Left kidney (tissue), 8 donors: ENCODE measurements at places on chromosomes 1 and 21. TPM values are rescaled to one million over a fixed set of nuclear protein-coding genes. Genes with fewer than 3 reads are reported as not detected.

LCE1C gene
- not detected for polyA plus RNA-seq

LRRC39 gene
- 4.6 TPM for polyA plus RNA-seq

MOB3C gene
- 12.3 TPM for polyA plus RNA-seq

P3H1 gene
- 73.6 TPM for polyA plus RNA-seq

TSACC gene
- 1.2 TPM for polyA plus RNA-seq

VTCN1 gene
- polyA plus RNA-seq = 24.9 TPM

CFAP74 gene
- 0.76 TPM for polyA plus RNA-seq

TPTE gene
- polyA plus RNA-seq = not detected

RAP1GAP gene
- 20.2 TPM for polyA plus RNA-seq

NUDC gene
- polyA plus RNA-seq = 84.9 TPM

S100A12 gene
- not detected for polyA plus RNA-seq

RHBDL2 gene
- polyA plus RNA-seq = 1.4 TPM

IGSF21 gene
- 0.12 TPM for polyA plus RNA-seq

NUDT17 gene
- 7.0 TPM for polyA plus RNA-seq

ZBTB8A gene
- polyA plus RNA-seq = 21.9 TPM

FMO5 gene
- polyA plus RNA-seq = 10.5 TPM

RGS4 gene
- 11.0 TPM for polyA plus RNA-seq

KDF1 gene
- polyA plus RNA-seq = 7.5 TPM

LENEP gene
- 0.93 TPM for polyA plus RNA-seq

C1orf56 gene
- 10.0 TPM for polyA plus RNA-seq

TNFRSF18 gene
- 0.38 TPM for polyA plus RNA-seq

PDE9A gene
- polyA plus RNA-seq = 44.3 TPM

CRB1 gene
- 3.3 TPM for polyA plus RNA-seq

B3GALT5 gene
- polyA plus RNA-seq = 1.8 TPM

GBP1 gene
- polyA plus RNA-seq = 18.5 TPM

LRRC8D gene
- 41.8 TPM for polyA plus RNA-seq

OR6N1 gene
- not detected for polyA plus RNA-seq

OR2M3 gene
- polyA plus RNA-seq = 0.08 TPM

NPHS2 gene
- 420 TPM for polyA plus RNA-seq

CHODL gene
- polyA plus RNA-seq = 51.1 TPM

PLA2G2A gene
- 0.18 TPM for polyA plus RNA-seq

FAM131C gene
- polyA plus RNA-seq = 1.3 TPM

CPT2 gene
- 28.9 TPM for polyA plus RNA-seq

SELP gene
- polyA plus RNA-seq = 4.4 TPM

HNRNPCL4 gene
- 0.52 TPM for polyA plus RNA-seq

C1orf74 gene
- polyA plus RNA-seq = 4.3 TPM

DDAH1 gene
- polyA plus RNA-seq = 127 TPM

GJA4 gene
- polyA plus RNA-seq = 11.2 TPM

VSIG8 gene
- polyA plus RNA-seq = 0.17 TPM

BARHL2 gene
- polyA plus RNA-seq = not detected

CLCA4 gene
- polyA plus RNA-seq = not detected

CNR2 gene
- polyA plus RNA-seq = 0.08 TPM

ABCA4 gene
- polyA plus RNA-seq = 11.4 TPM

CLCA1 gene
- not detected for polyA plus RNA-seq

CD244 gene
- polyA plus RNA-seq = 0.15 TPM

LCE3E gene
- not detected for polyA plus RNA-seq

LIPI gene
- 0.38 TPM for polyA plus RNA-seq

CHI3L2 gene
- polyA plus RNA-seq = 0.20 TPM

FMOD gene
- polyA plus RNA-seq = 46.4 TPM

GFI1 gene
- polyA plus RNA-seq = 0.23 TPM

CRABP2 gene
- 85.6 TPM for polyA plus RNA-seq

BCAS2 gene
- polyA plus RNA-seq = 64.0 TPM

RIMKLA gene
- polyA plus RNA-seq = 0.65 TPM

DISP3 gene
- 1.3 TPM for polyA plus RNA-seq

LPAR3 gene
- 1.4 TPM for polyA plus RNA-seq

IVL gene
- polyA plus RNA-seq = 0.23 TPM

ZYG11A gene
- polyA plus RNA-seq = 0.32 TPM

KCNE2 gene
- polyA plus RNA-seq = 1.8 TPM

FCRL4 gene
- not detected for polyA plus RNA-seq
